NCI-H2081 treated with DMSO at 0.1 percent for 48 hours (cell line): ENCODE measurements at places on chromosomes 16 and 17.

DNA sequence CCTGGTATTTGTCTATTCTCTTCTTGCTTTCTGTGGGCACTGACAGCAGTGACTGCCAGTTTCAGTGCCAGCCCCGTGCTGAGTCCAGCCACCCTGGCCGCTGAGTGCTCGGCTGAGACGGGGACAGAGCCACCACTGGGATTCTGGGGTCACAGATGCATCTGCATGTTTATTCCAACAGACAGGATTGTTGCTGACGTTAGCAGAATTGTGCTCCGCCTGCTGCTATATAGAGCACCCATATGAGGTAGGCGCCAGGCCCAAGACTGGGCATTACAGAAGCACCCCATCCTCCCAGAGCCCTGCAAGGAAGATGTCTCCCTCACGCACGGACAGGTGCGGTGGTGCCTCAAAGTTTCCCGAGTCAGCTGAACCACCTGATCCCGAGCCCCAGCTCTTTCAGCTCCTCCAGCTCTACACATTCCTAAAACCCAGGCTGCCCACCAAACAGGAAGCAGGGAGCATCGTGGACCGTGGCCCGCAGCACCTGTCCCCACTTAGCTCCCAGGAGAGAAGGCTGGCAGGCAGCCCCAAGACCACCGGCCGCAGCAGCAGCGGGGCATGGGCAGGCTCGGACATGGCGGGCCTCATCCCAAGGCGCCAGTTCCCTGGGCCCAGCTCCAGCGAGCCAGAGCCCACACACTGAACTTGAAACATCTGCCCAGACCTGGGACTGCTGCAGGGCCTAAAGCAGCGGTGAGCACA lies 44.9 kb upstream of the RASD1 start:
- DNase-seq, result no peak

DNA sequence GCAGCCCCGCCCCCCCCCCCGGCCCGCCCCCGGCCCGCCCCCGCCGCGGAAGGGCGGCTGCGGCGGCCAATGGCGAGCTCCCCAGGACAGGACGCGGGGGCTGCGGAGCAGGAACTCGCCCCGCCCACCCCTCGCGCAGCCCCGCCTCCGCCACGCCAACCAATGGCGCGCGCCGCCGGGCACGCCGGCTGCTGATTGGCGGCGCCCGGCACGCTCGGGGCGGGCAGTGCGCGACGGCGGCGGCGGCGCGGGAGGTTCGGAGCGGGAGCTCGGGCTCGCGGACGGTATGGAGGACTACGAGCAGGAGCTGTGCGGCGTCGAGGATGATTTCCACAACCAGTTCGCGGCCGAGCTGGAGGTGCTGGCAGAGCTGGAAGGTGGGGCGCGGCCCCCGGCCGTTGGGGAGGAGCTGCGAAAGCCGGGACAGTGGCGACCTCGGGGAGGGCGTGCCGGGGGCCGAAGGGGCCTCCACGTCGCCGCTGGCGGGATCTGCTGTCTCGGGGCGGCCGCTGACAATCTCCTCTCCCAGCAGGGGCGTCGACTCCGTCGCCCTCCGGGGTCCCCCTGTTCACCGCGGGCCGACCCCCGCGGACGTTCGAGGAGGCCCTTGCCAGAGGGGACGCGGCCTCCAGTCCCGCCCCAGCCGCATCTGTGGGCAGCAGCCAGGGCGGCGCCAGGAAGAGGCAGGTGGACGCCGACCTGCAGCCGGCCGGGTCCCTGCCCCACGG lies at the start of gene CHTF18:
CHTF18 (plus strand) TSS at position 222 of the 728 bp plus-strand sequence; CDS start at position 287, 65 bp downstream.
- peak; percentile 40 for DNase-seq

DNA sequence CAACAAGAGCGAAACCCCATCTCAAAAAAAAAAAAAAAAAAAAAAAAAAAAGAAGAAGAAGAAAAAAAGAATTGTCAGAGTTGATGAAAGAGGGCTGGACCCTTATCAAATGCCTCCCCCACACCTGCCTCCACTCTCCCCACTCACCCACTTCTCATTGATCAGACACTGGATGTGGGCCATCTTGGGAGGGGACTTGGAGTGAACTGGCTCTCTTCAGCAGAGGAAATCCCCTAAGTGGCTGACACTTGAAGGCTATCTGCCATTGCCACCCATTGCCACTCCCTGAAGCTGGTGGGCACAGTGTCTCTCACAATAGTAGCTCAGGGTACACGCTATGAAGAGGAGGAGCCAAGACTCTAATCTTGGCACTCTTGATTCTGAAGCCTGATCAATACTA lies 1.6 kb downstream of the ITGA2B start:
- DNase-seq, result no peak

- no peak for DNase-seq
Measured at GRCh38 chr16:47486856-47487255, 25.7 kb downstream of the PHKB start.

DNA sequence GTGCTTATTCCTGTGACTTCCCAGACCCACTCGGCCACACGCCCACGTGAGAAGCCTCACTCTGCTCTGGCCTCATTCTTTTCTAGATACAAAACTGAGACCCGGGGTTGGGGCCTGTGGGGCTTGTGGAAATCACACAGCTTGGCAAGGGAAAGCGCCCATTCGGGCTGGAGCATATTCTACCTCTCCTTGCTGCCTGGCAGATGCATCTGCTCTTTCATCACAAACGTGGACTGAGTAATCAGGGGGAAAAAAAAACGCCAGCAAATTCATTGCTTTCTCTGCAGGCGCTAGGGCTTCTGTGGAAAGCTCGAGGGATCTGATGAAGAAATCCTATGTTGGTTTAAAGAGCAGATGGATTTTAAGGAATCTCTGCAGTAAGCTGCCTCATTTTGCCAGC lies 44.4 kb downstream of the DNAH9 start:
- no peak for DNase-seq

DNA sequence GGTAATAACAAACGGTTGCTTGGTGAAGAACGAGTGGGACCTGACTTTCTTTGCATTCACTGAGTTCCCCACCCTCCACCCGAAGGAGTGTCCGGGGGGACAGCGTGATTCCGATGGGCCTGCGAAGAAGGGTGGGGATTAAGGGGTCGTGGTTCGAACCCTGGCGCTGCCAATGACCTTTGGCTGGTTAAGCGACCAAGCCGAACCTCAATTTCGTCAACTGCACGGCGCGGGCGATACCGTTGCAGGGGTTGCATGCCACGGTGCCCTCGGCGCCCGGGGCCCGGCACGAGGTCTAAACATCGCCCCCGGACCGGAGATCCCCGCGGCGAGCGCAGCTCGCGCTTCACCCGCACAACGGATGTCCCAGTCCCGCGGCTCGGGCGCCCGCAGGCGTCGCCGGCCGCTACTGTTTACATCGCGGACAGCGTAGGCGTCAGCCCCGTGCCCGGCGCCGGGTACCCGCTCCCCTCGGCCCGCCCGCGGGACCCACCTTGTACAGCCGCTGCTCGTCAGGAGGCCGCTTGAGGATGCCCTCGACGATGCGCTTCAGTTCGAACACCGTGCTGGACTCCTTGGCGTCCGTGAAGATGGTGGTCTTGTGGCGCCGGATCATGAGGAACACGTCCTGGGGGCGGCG lies 460 bp downstream of the ELOB start:
- no peak for DNase-seq

DNA sequence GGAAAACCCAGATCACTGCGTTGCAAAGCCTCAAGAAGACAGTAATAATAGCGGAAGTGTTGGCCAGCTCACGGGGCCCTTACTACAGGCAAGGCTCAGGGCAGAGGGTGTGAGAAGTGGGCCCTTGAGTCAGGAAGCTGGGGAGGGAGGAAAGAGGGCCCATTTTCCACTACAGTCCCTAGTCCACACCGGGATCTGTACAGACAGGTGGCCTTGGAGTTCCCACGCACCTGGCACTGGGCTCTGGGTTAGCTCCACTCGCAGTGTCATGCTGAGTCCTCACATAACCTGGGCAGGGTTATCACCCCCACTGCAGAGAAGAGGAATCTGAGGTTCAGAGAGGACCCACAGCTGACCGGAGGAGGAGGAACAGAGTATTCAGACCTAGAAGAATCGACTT lies 16.8 kb upstream of the MTSS2 start:
- no peak for DNase-seq

GRCh38 chr17:51739245-51739886 lies 419.1 kb downstream of the CA10 start:
- DNase-seq, result peak; percentile 68

GRCh38 chr16:9099131-9099625 lies 7.7 kb downstream of the HAPSTR1 start:
- no peak for DNase-seq

GRCh38 chr16:81723098-81723723 lies 55.9 kb upstream of the PLCG2 start:
- DNase-seq, result peak; percentile 73

- no peak for DNase-seq
Measured at GRCh38 chr16:74586948-74587347, 20.0 kb downstream of the GLG1 start.

GRCh38 chr17:40515491-40516041 lies 14.1 kb upstream of the TNS4 start:
- no peak for DNase-seq

DNA sequence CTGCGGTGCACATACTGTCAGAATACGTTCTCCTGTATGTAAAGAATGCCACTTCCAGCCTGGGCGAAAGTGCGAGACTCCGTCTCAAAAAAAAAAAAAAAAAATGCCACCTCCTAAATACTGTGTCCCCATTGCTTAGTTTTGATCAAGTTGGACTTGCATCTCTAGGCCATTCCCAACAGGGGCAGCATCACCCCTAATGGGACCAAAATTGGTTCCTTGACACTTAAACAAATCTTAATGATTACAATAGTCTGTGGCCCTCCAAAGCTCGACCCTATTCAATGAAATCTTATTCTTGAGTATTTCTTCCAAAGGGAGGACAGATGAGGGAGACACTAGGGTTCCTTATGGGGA lies 154.7 kb upstream of the PLCG2 start:
- no peak for DNase-seq

GRCh38 chr16:16032271-16032979 lies 83.0 kb downstream of the ABCC1 start:
- DNase-seq, result no peak

- no peak for DNase-seq
Measured at GRCh38 chr16:9327253-9327652, 235.8 kb downstream of the HAPSTR1 start.

DNA sequence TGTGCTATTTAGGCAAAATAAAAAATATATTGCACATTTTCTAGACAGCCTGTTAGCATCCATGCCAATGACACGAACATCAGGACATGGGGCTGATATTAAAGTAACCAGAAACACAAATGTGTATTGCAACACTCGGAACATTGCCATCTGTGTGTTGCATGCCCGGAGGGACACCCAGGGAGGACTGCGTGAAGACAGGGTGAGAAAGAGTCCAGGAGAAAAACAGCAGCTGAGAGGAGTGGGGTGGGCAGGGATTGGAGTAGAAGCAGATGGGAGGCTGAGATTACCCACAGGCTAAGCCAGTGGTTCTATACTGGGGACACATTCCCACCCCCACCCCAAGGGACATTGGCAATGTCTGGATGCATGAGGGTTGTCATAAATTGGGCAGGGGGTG lies 114.8 kb downstream of the GRIN2A start:
- DNase-seq, result no peak

GRCh38 chr17:82752371-82753200 lies 721 bp downstream of the TBCD start:
- no peak for DNase-seq

- no peak for DNase-seq
Measured at GRCh38 chr16:23368469-23368868, 66.4 kb downstream of the SCNN1B start.

DNA sequence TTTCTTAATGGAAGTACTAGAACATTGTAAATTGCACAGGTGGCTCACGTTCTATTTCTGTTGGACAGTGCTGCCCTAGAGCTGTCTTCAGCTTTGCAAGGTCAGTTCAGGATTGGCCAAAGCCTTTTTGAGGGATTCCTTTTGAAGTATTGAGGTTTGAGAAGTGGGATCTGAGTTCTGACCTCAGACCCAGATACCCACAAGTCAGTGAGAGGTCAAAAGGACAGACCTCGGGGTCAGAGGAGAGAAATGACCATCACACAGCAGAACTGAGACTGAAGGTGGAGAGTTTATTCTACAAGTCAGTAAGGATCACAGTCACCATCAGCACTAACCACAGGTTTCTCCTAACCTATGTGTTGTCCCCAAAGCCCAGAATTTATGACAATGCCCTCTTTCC lies 1.7 kb downstream of the ACSM5 start:
- DNase-seq, result no peak

DNA sequence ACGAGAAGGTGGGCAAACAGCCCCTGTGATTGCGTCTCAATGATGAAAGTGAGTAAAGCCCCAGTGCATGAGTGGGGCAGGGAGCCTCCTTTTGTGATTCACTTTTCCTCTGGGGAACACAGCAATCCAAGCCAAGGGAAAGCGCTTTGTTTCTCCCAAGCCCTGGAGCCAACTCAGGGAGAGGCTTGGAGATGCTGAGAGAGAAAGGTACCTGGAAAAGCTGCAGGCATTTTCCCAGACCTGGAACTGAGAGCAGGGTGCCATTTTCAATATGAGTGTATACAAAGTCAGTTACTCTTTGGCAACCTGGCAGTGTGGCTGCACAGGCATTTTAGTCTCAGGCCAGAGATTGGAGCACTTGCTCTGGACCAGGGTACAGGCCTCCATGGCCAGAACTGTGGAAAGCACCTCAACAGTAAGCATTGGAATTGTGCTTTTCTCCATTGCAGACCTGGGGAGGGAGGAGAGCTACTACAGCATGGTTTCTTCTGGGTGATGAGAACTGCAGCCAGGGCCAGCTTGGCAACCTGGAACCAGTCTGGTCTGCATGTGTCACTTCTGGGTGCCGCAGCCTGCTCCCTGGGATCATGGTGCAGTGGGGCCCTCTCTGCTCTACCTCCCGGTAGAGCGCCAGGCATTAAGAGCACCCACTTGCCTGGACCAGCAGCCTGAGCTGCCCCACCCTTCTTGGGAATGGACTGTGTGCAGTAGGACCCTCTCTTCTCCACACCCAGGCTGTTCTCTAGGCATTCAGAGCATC lies 89.0 kb upstream of the CDH5 start:
- no peak for DNase-seq

DNA sequence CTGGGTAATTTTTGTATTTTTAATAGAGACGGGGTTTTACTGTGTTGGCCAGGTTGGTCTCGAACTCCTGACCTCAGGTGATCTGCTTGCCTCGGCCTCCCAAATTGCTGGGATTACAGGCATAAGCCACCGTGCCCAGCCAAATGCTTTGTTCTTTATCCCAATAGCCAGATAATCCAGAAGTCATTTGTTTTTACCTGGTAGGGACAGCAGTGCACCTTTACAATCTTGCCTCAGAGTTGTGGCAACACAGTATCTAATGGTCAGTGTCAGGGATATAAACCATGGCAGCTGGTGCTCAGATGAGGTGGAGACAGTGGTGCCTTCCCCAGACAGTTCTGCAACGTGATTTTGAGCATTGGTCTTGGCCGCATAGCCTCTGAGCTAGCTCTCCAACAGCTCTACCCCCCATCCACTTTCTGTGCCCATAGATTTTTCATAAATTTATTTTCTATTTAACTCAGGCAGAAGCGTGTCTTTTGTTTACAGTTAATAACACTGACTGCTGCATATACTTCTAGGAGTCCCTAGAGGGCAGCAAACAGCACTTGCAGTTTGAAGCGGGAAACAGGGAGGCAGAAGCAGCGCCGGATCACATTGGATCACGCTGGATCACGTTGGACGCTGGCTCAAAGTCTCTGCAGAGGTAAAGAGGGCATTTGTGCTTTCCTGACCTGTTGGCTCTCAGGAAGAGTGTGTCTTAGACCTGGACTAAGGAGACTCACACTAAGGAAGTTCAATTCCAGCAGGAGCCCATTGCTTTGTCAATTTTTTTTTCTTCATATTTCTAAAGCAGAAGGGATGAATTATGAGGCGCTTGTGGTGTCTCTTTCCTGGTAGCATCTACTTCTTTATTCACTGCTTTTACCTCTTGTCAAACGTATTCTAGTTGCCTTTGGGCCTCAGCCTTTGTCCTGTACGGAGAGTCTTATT lies 5.1 kb upstream of the GGT6 start:
- DNase-seq, result peak; percentile 30

- no peak for DNase-seq
Measured at GRCh38 chr17:78872486-78872885, 30.5 kb downstream of the CEP295NL start.
